ENCODE measurements at places on chromosomes 4 and X.
A peak's percentile ranks its signal among the peaks of the same experiment; 100 is the strongest.

- no peak for DNase-seq
Observed at GRCh38 chrX:41250867-41251266, 83.1 kb upstream of the DDX3X start.

DNA sequence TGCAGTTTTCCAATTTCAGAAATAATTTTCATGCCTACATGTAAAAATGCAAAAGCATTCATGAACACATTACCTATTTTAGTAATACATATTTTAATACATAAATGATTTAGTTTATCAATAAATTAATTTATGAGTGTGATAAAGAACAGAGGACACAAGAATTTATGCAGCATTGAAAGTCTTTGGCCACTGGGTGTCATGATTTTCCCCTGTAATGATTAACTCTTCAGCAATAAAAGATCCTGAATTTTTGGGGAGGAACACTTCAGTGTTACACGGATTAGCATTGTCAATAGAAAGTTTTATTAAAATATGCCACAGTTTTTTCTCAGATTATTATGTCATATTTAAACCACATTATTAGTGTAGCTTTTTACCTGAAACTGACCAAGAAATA lies 8.6 kb upstream of the VCX2 start:
- DNase-seq: no peak

GRCh38 chr4:41219421-41219950 lies 5.1 kb upstream of the APBB2 start:
- DNase-seq: no peak

- DNase-seq: peak; percentile 12
Observed at GRCh38 chr4:101345271-101345595, 2.1 kb downstream of the PPP3CA start.

DNA sequence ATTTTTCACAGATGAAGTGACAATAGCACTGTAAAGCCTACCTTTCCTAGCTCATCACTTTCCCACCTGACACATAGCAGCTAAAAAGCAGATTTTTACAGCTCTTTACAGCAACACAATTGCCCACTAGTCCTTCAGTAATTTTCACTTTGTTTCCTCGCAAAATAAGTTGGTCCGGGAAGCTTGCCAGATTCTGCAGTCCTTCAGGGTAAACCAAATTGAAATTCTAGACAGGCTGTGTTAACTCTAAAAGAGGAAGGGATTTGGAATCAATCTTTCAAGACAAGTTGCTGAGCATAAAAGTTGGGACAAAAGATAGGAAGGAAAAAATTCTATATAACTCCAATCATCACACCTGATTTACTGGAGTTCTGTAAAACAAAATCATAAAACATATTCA lies 8.7 kb downstream of the C1QTNF7 start:
- no peak for DNase-seq

- no peak for DNase-seq
Observed at GRCh38 chr4:69503558-69503957, 7.9 kb upstream of the UGT2B4 start.

GRCh38 chr4:126592088-126592487 lies 1040.7 kb upstream of the INTU start:
- DNase-seq: no peak

- no peak for DNase-seq
Observed at GRCh38 chr4:10454726-10455125, 2.5 kb downstream of the ZNF518B start.

GRCh38 chrX:31272472-31272775 lies 200.6 kb upstream of the FTHL17 start:
- DNase-seq: no peak

DNA sequence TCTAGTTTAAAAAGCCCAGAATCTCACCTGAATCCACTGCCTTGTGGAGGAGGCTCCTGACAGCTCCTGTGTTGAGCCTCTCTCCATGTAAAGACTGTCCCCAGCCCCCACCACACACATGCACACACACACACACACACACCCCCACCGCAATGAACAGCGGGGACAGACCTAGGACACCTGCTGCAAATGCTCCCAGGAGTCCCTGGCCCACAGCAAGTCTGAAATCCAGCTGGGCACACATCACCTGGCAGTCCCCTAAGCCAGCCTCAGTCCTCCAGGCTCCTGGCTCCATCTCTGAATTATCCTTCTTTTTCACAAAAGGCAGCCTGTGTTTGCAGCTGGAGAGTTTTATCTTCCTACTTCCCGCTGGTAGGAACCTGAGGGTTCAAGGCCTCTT lies 6.6 kb upstream of the FAM53A start:
- no peak for DNase-seq

DNA sequence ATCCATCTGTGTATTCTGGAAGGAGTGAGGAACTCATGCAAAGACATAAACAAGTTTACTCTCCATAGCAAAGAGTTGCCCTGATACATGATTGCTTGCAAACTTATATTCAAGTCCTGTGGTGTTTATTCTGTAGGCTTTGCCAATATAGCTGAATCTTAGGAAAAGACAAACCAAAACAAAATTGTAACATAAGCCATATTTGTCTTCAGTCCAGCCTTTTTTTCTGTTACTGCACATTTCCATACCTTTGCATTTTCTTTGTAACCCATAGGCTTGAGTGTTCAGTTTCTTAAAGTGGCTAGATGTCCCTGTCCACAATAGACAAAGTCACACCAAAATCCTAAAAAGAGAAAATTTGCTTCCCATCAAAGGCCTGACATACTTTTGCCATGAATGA lies 120.4 kb downstream of the PPARGC1A start:
- DNase-seq: no peak

GRCh38 chrX:46863072-46863471 lies 26.2 kb downstream of the RP2 start:
- no peak for DNase-seq

DNA sequence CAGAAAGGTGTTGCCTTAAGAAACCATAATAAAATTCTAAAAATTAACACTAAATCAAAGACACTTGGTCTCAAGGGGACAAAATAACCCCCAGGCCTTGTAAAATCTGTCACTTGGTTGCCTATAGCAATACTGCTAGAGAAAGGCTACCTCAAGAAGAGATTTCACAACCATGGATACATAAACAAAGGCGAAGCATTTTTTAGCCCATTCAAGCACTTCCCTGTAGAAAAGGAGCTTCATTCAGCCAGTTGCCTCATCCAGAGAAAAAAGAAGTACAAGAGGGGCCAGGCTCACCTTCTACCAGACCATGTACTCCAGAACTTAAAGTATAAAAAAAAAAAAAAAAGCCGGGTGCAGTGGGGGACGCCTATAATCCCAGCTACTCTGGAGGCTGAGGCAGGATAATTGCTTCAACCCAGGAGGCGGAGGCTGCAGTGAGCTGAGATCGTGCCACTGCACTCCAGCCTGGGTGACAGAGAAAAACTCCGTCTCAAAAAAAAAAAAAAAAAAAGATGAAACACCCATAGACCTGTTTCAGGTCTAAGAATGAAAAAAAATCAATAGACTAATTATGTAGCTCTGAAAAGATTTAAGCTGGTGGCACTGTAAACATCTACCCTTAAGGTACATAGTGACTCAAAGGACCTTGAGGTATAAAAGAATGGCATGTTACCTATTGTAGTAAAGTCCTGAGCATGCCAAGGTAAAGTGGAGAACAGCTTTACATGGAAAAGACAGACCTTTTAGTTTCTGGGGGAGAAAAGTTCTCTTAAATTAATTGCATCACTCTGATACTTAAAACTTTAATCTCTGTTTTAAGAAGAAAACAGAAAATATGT lies 18.0 kb downstream of the RUFY3 start:
- DNase-seq: no peak

GRCh38 chrX:83022020-83022419 lies 486.1 kb upstream of the POU3F4 start:
- no peak for DNase-seq

- no peak for DNase-seq
Observed at GRCh38 chrX:16100673-16101072, 22.7 kb upstream of the GRPR start.

- no peak for DNase-seq
Observed at GRCh38 chr4:185966997-185967775, 101.8 kb upstream of the TLR3 start.

- no peak for DNase-seq
Observed at GRCh38 chr4:121814756-121815155, 8.9 kb downstream of the CCNA2 start.

Measured in prostate gland (tissue), 2 donors.